ENCODE measurements at places on chromosomes 12 and 14.
A peak's percentile ranks its signal among the peaks of the same experiment; 100 is the strongest.

GRCh38 chr12:29992366-29992765 lies 208.6 kb upstream of the TMTC1 start:
- DNase-seq = no peak

GRCh38 chr12:15274561-15274967 lies 47.7 kb upstream of the PTPRO start:
- DNase-seq = no peak

- DNase-seq = no peak
These were observed 9.3 kb downstream of the EVL start for GRCh38 chr14:100074431-100075100.

DNA sequence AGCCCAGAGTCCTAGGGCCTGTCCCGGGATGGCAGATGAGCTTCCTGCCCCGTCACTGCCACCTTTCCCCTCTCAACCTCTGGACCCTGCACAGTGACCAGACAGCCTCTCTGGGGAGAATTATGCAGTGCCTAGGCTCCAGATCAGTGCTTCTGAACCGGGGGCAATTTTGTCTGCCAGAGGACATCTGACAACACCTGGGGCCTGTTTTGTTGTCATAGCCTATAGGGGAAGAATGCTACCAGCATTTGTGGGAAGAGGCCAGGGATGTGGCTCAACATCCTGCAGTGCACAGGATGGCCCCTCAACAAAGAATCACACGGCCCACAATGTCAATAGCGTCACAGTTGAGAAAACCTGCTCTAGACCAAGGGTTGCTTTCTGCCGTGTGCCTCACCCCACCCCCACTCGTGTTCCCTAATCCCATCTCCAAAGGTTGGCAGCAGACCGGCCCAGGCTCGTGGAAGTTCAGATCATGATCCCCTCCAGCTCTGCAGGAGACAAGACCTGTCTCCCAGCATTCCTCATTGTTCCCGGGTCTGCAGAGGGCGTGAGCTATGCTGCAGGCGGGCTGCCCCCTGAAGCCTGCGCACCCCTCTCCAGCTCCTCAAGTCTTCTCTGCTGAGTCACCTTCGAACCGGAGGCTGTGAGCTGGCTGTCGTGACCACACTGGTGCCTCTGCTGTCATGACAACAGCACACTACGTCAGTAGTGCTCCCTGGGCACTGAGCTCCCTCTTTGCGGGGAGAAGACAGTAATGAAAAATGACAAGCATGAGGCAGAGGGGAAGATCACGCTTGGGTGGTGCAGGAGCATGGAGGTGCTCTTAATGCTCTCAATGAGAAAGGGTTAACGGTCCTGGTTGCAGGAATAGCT lies 2.0 kb upstream of the GAPDH start:
- peak; percentile 74 for DNase-seq

DNA sequence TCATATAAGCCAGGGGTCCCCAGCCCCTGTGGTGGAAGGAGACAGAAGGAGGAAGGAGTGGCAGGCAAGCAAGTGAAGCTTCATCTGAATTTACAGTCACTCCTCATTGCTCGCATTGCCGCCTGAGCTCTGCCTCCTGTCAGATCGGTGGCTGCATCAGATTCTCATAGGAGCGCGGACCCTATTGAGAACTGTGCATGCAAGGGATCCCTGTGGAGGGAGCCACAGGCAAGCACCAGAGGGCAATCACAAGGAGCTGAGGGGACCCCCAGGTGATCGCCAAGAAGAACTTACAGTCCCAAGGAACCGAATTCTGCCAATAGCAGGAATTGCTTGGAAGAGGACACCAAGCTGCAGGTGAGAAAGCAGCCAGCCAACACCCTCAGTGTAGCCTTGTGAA lies 33.2 kb upstream of the VRK1 start:
- no peak for DNase-seq

DNA sequence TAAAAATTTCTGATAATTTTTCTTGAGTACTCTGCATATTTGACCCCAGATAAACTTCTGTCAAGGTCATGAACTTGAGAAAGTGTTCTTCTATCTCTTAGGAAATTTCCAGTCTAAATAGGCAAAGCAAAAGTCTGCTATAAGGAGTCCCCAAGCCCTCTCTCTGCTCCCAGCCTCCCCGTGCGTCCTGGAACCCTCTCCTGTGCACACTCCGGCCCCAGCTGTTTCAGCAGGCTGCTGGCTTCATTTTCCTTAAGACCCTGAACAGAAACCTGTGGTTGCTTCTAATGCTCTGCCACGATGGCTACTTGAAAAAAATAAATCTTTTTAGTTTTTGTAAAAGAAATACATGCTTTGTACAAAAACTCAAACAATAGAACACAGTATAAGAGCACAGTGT lies 14.7 kb downstream of the KRT2 start:
- peak; percentile 11 for DNase-seq

Data from left lobe of liver (tissue), 2 donors.